CD4-positive, alpha-beta T cell treated with Interleukin-6 at 100 ng/mL for 8 hours (primary cell): ENCODE measurements at places on chromosomes 4 and X.

GRCh38 chrX:20067709-20068561 is 48.8 kb downstream of the MAP7D2 start:
- DNase-seq = no peak

DNA sequence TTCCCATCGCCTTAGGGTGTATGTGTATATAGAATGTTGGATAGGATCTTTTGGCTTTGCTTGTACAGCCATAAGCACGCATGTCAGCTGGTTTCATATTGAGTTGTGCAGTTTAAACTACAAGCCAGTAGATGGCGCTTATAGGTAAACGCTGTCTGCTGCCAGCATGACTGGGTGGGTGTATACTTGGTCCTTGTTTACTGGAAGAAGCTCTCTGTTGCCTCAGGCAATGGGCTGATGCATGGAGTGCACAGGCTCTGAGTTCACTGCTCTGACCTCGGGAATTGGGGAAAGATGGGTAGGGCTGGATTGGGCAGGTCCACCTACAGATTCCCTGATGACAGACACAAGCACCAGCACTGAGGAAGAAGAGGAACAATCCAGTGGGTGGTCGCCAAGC is 831.5 kb downstream of the STIM2 start:
- DNase-seq = no peak

DNA sequence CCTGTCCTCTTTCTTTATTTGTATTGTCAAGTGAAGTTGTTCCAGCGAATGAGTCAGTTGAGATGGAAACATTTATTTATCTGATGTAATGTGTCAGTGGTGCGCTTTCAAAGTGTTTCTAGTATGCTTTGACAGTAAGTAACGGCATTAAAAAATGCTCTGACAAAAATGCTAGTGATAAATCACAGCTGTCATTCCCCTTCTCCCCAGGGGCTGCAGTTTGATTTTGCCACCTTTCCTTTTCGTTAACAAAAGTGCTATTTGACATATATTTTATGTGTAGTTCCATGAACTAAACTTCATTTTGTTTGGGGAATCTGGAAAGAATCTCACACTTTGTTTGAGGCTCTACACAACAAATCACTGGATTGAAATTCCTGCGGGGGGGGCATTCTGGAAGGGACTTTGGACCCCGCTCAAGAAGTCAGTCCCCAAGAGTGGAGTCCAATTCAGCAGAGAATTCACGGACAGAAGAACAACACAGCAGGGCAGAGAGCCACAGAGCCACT is 7.6 kb upstream of the TBC1D19 start:
- no peak for DNase-seq

- no peak for DNase-seq
Measured at GRCh38 chr4:104719539-104720230, 225.0 kb upstream of the CXXC4 start.

DNA sequence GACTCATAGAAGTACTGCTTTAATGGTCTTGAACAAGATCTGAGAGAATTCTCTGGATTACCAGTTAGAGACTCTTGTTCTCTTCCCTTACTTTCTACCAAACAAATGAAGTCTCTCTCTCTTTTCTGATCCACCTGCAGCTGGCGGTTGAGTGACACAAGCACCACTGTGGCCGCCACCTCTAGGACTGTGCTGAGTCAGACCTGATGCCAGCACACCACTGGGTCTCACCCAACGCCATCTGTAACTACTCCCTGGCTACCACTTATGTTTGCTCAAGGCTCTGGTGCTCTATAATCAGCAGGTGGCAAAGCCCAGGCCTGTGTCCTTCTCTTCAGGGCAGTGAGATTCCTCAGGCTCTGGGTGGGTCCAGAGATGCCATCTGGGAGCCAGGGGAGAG is 1173.5 kb downstream of the RPA4 start:
- no peak for DNase-seq

DNA sequence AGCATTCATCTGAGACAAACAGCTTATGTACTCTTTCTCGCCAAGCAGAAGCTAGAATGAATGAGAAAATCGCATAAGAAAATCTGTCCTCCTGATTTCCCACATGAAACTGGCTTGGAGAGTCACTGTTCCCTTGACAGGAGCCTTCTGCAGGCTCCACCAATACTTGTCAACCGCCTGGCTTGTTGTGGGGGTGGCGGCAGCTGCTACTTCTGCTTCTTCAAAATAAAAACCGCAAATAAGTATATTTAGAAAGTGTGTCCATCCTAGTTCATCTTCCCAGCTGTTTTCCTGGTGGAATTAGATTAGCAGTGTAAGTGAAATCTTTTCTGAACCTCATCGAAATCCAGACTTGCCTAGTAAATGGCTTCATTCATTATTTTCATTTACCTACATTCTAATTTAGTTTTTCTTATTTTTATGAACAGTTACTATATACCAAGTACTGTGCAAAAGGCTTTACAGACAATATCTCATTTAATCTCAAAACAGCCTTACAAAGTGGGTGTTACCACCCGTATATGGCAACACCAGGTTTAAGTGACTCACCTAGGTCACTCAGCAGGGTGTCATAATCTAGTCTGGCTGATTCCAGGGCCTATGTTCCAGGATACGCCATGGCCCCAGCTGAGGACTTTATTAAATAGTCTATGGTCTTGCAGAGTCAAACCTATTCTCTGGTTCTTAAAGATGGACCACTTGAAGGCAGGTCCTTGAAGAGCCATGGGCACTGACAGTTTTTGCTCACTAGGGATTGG is 104.6 kb upstream of the IGFBP7 start:
- DNase-seq = no peak

GRCh38 chr4:88246600-88246999 is 37.8 kb downstream of the PPM1K start:
- no peak for DNase-seq

DNA sequence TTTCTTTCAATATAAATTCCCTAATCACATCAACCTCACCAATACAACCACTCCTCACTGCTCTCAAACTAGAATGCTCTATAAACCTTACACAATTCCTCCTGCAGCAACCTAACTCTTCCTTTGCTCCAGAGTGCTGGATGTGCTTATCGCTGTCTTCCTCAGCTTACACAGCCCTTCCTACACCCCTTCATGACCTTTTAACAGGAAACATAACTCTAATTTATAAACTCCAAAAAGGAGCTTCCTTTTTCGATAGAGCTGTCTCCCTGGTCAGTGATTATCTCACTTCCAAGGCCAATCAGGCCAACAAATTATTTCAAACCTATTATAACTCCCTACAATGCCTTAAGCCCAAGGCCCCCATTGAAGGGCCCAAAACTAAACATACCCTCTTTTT is 78.8 kb downstream of the COQ2 start:
- no peak for DNase-seq
